Stimulated activated CD8-positive, alpha-beta memory T cell treated with anti-CD3 and anti-CD28 coated beads, Interleukin-7, amount 100 ng/mL, for 4 hours (primary cell): ENCODE measurements at places on chromosomes 3 and 15.

DNA sequence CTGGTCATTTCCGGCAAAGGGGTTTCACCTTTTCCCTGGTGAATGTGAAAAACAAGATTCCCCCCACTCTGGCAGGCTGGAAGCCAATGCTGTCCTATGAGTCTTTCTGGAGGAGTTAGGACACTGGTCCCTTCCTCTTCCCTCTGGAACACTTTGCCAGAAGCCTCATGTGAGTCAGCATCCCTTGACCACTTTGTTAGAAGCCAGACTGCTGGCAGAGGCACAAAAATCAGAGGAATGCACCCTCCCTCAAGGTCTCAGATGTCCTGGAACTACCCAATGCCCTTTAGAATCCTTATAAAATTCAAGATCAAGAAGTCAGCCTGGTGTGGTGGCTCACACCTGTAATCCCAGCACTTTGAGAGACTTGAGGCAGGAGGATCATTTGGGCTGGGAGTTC is 26.6 kb downstream of the ITGB5 start:
- DNase-seq: no peak

DNA sequence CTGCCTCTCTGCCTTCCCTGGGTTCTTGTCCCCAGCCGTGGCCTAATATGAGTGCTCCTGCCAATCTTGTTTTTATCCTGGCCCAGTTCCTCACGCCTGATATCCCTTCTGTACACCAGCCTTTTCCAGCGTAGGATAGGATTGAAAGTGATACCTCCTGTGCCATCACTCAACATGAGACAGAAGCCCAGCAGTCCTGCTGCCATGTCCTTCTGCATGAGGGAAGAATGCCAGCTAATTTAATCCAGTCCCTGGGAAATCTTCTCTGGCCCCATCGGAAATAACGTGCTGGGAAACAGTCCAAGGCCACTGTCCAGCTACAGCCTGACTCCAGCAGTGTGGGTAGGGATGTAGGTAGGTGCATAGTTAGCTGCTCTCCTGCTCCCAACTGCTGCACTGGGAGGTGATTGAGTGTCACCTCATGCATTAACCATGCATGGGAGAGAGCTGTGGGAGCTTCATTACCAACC is 92.0 kb upstream of the TPM1 start:
- no peak for DNase-seq

- no peak for DNase-seq
These were observed 104.1 kb upstream of the TNFAIP8L3 start for GRCh38 chr15:51198701-51199232.

- no peak for DNase-seq
These were observed 241.8 kb upstream of the SLCO3A1 start for GRCh38 chr15:91611561-91612323.

DNA sequence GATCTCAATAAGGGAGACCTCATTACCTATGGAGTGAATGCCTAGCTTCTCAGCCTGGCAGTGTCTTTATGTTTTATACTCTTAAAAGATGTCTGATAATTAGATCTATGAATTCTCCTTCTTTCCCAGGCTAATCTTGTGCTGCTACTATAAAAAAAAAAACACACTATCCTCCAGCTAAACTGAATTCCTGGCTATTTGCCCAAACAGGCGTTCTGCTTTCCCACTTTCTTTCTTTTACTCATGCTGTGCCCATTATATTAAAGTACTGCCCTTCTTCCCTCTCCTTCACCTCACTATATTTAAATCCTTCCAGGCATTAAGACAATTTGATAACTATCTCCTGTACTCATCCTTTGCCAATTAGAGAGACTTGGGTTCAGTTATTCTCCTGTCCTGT is 1134.9 kb downstream of the ROBO2 start:
- no peak for DNase-seq

DNA sequence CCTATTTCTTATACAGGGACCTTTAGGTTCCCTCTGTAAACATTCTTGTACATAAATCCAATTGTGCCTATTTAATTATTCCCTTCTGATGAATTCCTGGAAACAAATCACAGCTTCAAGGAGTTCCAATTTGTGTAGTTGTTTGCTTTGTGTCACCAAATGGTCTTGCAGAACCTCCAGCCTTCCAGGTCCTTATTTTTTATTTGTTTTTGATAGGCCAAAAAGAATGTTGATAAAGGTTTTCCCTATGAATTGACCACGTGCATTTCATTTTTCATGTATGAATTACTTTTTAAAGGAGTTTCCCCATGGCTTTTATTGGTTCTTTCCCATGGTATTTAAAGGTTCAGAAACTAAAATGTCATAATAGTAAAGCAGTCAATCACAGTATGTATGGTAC is 243.0 kb downstream of the NAALADL2 start:
- no peak for DNase-seq
